CD4-positive, alpha-beta T cell treated with Interleukin-4 for 4 hours (primary cell): ENCODE measurements at places on chromosomes 2 and 18.

DNA sequence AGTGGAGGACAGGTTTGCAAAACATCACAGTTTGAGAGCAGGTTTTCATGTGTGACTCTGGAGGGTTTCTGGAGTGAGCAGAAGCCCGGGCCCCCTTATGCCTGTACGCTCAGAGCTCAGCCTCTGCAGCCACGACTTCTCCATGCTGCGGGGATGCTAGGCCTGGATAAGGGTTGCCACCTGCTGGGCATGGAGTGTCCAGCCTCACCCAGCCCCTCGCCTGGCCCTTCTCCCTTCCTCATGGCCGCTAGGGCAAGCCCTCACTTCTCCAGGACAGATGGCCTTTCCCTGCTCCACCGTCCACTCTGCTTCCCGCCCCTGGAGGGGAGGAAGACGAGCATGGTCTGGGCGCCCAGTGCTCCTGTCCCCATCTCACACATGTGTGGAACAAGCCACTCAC is 318.7 kb downstream of the GBX2 start:
- no peak for DNase-seq

DNA sequence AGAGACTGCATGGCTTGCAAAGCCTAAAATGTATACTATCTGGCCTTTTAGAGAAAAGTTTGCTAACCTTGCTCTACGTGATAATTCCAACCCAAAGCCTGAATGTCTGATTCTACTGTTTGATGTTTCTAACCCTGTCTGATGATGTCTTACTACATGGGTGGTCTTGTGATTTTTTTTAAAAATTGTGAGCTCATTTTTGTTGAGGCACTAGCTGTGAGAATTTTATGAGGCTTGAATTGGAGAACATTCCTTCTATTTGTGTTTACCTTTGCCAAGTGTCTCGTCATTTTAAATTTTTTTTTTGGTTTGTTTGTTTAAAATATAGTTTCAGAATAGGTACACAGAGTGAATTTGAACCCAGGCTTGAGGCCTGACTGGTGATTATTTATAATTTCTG is 15.2 kb upstream of the LTBP1 start:
- DNase-seq = no peak

- DNase-seq = no peak
These were observed 188.0 kb upstream of the NT5C1B start for GRCh38 chr2:18777250-18777812.

- peak; percentile 78 for DNase-seq
These were observed 178.2 kb downstream of the ANAPC1 start for GRCh38 chr2:111705711-111706336.

DNA sequence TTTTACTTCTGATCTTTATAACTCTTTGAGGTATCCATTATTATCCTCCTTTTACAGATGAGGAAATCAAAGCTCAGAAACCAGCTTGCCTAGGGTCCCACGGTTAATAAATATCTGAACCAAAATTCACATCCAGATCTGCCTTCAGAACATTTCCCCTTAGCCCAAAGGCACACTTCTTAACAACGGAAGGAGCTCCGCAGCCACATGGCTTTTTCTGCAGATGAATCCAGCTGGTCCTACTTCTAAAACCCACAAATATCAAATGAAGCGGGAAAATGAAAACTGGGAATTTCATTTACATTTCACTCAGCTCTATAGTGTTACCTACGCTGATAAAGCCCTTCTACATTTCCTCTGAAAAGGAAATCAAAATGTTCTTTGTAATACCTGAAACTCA is 357.0 kb upstream of the ID2 start:
- DNase-seq = no peak

DNA sequence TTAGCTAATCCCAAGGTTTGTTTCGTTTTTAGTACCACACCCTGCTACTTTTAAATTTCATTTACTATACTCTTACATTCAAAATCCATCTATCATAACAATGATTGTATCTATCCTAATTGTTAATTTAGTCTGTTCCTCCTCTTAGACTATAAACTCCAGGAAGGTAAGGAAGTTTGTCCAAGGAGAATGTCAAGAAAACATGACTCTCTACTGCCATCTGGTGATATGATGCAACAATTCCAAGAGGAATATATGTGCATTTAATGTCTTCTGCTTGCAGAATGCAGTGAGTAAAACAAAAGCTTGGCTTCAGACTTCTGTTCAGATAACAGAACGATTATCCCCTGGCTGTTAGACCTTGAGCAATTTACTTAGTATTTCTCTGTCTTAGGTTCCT is 1267.1 kb downstream of the LRP1B start:
- no peak for DNase-seq

DNA sequence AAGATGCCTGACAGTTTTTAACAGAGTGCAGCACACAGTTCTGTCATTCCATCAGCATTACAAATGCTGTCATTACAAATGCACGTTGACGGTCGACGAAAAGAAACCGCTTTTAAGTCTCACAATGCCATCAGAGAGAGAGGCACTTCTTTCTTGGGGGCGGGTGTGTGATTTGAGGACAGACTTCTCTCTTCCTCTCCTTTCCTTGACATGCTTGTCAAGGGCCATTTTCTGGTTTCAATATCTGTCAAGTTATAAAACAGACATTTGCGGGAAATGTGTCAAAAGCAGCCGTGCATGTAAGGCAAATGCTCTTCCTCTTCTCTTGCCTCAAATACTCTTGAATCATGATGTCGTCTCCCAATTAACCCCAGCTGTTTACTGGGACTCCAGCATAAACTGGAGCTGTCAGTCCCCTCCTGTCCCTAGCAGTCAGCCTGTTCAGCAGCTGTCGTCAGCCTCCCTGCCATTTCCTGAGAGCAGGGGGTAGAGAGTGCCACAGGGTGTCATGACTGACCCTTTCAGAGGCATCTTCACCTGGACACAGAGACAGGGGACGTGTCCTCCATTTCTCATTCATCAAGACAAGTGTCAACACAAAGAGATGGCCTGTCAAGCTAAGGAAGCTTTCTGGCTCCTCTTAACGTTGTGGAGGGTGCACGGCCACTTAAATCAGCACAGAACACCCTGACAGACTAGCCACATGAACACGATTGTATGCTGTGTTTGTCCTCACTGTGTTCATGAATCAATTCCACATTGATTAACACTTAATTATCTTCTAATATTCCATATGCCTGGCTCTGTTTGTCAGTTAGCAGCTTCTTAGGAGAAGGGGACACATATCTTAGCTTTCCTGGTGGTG is 305.4 kb upstream of the RAB6C start:
- DNase-seq = no peak

DNA sequence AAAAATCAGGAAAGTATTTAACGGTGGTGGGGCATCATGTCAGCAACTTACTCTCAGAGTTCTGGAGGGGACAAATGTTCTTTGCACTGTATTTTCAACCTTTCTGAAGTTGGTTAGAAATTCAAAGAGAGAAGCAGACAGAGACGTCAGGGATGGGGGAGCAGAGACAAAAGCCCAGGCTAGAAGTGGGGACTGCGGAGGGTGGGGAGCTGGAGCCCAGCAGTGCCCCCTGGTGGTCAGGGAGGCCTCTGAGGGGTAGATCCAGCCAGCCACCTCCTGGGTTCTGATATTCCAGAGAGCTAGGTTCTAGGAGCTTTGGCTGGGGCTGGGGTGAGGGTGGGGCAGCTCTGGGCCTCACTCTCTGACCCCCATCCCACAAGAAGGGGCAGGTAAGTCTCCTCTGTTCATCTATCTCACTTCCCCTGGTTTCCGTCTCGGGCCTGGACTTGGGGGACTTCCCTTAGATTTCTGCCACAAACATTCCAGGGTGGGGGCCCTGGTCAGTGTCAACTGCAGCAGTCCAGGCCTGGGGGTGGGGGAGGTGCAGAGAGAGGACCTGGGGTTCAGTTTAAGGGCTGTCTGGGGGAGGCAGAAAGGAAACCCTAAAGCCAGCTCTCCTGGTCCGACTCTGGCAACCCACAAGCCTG is 8.9 kb downstream of the TNS1 start:
- peak; percentile 14 for DNase-seq

DNA sequence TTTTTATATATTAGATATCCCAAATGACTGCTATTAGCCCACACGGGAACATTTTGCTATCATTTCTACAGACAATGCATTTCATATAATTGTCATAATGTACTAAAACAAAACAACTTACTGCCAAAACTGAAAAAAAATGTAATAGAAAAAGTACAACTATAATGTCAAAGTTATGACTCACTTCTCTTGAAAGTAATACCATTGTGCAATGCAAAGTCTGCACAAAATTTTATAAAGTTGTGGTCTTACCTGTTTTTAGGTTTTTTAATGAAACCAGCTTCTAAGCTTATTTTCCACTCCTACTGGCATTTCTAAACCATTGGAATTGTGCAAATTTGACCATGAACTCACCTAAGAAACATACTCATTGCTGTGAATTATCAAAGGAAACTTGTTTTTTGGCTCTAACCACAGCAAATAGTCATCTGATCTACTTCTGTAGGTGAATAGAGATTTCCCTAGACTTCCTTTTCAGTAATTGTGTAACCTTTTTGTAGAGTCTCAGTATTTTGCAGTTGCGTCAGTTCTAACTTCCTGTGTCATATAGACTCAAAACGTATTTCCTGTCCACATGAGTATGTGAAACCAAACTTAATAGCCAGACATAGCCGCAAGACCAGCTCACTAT is 31.9 kb upstream of the TFPI start:
- DNase-seq = no peak

DNA sequence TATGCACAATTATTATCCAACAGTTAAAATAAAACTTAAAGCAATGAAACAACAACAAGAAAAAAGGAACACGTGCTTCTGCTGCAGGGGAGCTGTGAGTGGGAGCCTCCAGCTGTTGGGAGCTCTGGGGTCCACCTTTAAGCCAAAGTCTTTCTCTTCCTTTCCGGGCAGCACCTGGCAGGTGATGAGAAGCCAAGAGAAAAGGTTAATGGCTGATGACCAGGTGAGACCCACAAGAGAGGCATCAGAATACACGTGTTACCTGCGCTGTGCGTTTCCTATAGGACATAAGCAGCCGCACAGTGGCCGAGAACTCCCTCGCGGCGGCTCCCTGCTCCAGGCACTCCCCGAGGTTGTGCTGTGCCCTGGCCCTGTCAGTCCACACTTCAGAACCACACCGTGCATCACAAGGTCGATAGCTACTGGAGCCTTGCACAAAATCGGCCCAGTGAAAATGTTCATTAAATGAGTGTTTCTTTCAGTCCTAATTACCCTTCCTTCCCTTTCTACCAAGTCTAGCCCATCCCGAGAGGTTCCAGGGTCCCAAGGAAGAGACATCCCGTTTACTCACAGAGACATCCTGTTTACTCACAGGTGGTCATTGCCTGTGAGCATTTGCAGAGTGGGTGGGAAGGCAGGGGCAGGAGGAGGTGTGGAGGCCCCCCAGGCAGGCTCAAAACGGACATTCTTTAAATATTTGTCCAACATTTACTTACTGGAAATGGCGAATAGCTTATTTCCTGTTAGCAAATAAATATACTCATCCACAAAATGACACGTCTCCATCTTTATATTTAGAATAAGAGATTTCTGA is 44.9 kb upstream of the ASB18 start:
- no peak for DNase-seq
